ENCODE measurements at places on chromosomes 11 and 22.

- DNase-seq, result no peak
Measured at GRCh38 chr11:84825106-84825660, 802.0 kb downstream of the DLG2 start.

DNA sequence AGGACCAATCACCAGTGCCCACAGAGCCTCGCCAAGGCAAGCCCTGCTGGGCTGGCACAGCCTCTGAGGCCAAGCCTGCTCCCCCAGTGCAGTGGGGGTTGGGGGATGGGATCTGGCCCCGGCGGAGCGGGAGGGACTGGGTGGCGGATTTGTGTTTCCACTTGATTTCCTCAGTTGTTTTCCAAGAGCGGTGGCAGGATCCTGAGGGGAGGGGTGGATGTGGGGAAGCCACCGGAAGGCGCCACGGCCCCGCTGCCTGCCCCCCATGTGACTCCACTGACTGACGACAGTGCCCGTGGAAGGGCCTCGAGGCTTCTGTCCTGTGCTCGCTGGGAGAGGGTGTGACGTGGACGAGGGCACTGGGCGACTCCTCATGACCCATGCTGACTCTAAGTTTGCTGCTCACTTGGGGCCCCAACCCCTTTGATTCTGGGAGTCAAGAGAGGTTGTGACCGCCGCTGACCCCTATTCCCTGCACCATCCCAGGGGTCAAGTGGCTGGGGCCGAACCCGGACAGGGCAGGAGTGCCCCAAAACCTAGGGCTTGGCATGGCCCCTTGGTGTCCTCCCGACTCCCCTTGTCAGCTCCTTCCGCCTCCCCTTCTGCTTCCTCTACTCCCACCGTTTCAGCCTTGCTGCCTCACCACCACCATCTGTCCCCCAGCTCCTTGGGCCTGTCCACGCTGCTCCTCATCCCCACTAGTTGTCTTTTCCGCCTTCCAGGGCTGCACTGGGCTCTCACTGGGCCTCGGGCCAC lies 23.5 kb upstream of the PICK1 start:
- DNase-seq, result no peak

- DNase-seq, result no peak
Measured at GRCh38 chr22:31768422-31769059, 14.7 kb downstream of the DEPDC5 start.

DNA sequence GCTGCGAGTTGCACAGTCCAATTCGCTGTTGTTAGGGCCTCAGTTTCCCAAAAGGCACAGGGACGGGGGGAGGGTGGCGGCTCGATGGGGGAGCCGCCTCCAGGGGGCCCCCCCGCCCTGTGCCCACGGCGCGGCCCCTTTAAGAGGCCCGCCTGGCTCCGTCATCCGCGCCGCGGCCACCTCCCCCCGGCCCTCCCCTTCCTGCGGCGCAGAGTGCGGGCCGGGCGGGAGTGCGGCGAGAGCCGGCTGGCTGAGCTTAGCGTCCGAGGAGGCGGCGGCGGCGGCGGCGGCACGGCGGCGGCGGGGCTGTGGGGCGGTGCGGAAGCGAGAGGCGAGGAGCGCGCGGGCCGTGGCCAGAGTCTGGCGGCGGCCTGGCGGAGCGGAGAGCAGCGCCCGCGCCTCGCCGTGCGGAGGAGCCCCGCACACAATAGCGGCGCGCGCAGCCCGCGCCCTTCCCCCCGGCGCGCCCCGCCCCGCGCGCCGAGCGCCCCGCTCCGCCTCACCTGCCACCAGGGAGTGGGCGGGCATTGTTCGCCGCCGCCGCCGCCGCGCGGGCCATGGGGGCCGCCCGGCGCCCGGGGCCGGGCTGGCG lies at the start of gene BCR:
Gene BCR, plus strand, starts transcription at position 209 of the 592 bp plus-strand sequence. CDS start 452 bp downstream, outside the sequence.
- no peak for DNase-seq

DNA sequence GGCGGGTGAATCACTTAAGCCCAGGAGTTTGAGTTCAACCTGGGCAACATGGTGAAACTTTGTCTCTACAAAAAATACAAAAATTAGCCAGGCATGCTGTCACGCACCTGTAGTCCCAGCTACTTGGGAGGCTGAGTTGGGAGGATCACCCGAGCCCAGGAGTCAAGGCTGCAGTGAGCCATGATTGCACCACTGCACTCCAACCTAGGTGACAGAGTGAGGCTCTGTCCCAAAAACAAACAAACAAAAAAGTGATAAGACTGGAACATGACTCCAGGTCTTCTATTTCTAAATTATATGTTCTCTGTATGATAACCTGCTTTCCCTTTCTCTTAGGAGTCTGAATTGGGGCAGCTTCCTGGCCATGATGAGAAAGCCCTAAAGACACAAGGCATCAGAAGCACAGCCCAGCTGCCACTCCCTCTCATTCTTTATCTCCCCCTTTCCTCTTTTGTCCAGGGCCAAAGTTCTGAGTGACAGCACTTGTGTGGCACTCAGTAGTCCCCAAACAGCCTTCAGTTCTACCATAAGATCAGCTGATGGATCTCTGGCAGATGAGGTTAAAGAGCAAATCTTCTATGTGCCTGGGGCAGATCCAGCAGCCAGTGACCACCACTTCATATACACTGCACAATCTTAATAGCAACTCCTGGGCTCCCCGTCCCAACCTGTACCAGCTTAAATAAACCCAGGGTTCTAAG lies 136.0 kb downstream of the C11orf58 start:
- no peak for DNase-seq

DNA sequence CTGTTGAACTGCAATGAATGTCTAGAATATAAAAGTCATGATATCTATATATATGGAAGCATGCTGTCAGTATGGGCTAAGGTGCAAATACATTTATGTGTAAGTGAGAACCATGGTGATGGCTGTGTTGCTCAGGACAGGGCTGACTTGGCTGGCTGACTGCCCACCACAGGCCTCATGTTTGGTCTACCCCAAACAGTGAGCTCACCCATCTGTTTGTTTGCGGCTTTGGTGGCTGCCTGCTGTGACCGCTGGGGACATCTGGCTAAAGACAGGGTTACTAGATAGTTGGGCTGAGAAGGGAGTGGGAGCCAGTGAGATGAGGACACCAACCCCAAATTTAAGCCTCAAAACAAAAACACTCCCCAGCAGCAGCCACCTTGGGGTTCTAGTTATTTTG lies 6.3 kb downstream of the CD44 start:
- no peak for DNase-seq

DNA sequence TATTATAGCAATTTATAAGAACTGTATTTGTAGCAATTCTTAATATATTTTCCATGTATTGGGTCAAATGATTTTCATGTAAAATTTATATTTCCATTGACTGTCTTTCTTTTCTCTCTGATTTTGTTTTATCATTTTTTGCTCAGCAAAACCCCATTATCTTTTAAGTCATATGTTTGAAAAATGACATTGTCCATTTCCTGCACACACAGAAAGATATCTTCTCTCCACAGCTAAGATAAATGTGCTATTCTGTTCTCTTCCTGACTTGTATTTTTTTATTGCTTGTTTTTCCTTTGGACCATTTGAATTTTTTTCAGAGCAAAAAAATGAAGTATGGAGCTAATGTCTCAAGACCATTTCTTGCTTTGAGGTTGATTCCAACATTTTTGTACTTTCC lies 6.3 kb upstream of the LRRC55 start:
- no peak for DNase-seq

DNA sequence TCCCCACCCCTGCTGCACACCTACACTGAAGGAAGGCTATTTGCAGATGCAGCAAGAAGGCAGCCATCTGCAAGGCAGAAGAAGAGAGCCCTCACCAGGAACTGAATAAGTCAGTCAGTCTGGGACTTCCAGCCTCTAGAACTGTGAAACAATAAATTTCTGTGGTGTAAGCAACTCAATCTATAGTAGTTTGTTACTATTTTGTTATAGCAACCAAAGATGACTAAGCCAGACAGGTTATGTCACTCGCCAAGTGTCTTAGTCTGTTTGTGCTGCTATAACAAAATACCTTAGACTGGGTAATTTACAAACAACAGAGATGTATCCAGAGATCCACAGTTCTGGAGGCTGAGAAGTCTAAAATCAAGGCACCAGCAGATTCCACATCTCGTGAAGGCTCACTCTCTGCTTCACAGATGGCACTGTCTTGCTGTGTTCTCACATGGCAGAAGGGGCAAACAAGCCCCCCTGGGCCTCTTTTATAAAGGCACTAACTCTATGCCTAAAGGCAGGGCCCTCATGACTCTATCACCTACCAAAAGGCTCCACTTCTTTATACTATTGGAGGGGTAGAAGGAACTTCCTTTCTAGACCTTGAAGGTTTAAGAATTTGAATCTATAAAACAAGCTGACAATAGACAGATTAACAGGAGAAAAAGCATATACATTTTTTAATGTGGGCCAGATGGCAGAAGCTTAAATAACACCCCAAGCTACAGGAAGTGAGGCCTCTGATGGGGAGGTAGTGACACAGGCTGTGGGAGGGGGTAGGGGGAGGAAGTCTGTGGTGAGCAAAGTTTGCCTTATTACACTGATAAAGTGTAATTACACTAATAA lies 12.3 kb downstream of the APOL6 start:
- DNase-seq, result no peak

GRCh38 chr11:77828926-77829325 lies 8.0 kb downstream of the AAMDC start:
- no peak for DNase-seq

DNA sequence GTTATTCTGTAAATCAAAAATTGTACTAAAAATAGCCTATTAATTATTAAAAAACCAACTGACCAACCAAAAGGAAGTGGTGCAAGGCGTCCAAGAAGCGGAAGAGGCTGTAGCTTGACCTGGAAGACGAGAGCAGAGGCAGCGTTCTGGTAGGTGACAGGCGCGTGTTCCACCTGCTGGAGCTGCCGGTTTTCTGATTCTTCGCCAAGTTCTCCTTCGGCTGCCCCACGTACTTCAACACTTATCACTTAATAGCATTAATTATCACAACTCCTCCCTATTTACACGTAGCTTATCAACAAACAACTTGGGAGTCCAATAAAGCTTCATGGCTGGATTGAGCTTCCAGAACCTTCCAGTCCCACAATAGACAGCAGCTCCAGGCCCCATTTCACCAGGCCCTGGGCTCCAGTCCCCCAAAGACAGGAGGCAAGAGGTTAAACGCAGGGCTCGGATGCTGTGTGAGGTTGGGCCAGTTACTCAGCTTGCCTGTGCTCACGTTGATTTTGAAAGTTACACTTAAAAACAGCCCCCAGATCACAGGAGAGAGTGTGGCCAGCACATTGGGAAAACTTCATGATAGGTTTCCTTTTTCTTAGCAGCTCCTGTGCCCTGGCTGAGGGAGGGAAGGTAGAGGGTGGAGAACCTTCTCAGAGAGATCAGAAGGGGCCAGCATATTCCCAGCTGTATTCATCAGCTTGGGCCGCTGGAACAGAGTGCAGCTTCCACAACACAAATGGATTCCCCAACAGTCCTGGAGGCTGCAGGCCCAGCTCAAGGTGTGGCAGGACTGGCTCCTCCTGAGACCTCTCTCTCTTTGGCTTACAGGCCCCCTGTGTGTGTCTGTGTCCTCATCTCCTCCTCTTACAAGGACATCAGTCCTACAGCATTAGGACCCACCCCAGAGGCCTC lies 54.2 kb upstream of the FGF3 start:
- no peak for DNase-seq

GRCh38 chr22:49395617-49396016 lies 432.1 kb downstream of the BRD1 start:
- no peak for DNase-seq

DNA sequence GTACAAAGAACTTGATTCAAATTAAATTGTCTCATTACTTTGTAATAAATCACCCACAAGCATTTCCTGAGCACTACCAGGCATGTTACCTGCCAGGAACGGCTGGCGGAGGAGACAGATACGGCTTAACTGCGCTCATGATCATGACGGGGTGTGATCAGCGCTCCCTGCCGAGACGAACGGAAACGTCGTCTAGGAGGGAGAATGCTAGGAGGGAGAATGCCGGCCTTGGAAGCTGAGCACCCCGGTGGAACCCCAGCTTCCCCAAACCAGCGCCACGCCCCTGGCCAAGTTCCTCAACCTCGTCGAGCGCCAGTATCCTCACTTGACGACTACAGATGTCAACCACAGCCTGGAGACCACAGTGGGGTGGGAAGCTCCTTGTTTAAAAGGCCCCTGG lies 272.8 kb downstream of the CTTN start:
- no peak for DNase-seq

GRCh38 chr11:80365076-80365725 lies 924.4 kb upstream of the TENM4 start:
- DNase-seq, result no peak

DNA sequence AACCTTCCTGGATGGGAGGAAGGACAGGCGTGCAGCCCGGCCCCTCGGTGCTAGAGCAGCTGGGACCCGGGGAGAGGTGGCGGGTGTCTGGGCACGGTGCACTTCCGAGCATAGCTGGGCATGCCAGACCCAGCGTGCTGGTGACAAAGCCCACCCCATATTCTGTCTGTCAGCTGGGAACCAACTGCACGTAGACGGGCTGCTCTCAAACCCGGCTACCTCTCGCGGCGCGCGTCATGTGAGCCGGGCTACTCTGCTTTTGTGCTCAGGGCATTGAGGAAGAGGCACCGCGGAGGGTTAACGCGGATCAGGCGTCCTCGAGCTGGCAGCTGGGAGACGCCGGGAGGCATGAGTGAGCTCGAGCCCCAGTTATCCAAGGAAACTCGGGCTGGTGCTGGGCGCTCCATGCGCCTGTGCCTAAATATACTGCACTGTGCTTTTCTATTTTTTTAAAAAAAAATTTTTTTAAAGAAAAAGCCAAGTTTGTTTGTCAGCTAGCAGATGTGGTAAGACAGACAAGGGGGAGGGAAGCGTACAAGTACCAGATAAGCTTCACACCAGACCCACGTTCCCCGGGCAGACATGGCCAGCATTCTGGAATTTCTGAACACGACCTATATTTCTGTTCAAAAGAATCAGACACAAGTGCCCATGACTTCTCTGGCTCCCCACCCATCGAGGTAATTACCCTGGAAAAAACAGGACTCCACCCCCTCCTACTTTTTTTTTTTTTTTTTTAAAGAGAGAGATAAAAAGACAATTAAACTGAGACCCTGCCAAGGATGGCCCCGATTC lies 425.6 kb downstream of the SHANK2 start:
- DNase-seq, result no peak

DNA sequence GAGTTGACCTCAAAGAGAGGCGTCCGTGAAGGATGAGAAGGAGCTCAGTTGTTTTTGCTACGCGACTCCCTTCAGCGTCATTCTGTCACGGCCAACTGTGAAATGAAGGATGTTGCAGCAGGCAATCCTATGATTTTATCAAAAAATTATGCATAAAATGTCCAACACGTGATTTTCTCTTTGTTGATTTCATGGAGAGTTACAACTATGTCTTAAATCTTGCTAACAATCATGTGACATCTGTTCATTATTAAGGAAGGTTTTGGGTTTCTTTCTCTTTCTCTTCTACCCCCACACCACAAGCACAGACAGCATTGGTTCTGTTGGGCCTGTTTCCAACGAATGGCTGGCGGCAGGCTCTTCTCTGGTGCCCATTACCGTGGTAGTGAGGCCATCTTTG lies 3.7 kb downstream of the KRTAP5-4 start:
- DNase-seq, result no peak

GRCh38 chr11:57512646-57513451 lies 2.7 kb downstream of the SLC43A1 start:
- DNase-seq, result no peak

- DNase-seq, result no peak
Measured at GRCh38 chr22:39236321-39237317, 8.2 kb downstream of the PDGFB start.

All from NCI-H1417 treated with DMSO at 0.1 percent for 48 hours (cell line).